ENCODE measurements at places on chromosomes 7 and 10.

- no peak for DNase-seq
Observed at GRCh38 chr10:70679498-70679897, 7.2 kb downstream of the ADAMTS14 start.

- DNase-seq = no peak
Observed at GRCh38 chr10:3529691-3530090, 255.3 kb downstream of the KLF6 start.

DNA sequence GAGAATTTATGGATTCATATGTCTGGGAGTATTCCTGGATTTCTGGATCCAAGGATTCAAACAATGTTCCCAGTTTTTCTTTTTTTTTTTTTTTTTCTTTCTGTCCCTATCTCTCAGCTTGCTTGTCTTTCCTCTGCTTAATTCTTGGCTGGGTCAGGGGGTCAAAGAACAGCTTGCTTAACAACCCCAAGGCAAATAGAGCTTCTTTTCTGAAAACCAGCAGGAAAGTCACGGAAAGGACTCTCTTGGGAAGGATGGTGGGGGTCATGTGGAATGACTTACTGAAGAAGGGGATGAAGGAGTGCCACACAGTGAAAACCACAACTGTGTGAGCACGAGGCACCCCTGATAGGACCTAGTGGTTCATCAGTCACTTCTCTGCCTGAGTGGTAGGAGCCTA, 36.1 kb downstream of the GRK5 start:
- no peak for DNase-seq

GRCh38 chr7:66050990-66051448, 24.6 kb upstream of the ASL start:
- DNase-seq = no peak

DNA sequence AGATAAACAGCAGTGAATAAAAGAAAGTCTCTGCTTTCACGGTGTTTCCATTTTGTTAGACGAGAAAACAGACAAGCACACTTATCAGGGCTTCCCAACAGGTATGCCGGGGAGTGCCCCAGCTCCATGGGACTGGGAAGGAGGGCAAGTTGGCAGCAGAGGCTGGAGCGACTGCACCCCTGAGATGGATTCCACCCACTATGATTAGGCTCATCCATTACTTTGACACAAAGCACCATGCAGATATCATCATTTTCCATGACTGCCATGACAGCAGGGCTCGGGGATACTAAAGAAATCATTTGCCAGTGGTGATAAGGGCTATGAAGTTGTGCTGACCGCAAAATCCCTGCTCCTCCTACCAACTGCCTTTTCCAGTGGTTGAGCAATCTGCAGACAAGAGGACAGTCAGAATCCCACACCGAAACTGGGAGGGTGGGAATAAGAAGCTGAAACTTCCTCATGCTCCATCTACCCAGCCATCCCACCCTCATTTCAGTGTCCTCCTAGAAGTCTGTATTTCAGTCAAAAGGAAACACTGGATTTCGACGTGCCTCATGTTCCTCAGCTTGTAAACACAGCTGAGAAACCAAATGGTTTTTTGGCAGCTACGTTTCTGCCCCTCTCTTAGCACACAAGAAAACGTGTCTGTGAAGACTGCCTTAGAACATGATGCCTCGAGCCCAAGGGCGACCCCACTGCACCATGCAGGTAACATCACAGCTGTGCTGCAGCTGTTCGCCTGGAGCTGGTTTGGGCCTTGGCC, 15.5 kb downstream of the CREB3L2 start:
- no peak for DNase-seq

- DNase-seq = no peak
Observed at GRCh38 chr7:151924001-151924400, 32.2 kb upstream of the GALNTL5 start.

DNA sequence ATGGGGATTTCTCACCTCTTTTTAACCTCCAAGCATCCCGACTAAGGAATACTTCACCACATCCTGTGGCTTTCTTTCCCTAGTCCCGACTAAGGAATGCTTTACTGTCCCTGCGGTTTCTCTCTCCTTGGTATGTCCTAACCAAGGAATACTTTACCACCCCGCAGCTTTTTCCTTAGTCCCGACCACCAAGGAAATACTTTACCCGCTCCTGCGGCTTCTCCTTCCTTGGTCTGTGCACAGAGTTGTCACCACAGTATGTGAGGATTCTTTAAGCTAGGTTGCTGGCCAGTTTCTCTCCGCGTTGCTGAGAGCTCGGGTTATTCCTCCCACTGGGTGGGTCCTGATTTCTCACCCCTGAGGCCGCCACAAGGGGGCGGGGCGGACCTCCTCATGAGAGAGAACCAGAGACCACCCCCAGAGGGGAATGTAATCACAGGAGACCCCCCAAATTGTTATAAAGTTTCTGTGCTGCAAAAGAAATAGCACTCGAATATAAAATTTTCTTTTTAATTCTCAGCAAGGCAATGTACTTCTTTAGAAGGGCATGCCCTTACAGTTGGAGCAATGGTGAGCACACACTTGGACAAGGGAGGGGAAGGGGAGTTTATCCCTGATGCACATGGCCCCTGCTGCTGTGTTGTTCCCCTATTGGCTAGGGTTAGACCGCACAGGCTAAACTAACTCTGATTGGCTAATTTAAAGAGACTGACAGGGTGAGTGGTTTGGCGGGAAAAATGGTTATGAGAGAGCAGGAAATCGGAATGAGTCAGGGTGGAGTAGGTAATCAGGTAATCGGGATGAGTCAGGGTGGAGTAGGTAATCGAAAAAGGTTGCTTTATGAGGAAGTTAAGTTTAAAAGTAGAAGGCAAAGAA, 12.8 kb downstream of the SUGCT start:
- DNase-seq = no peak

GRCh38 chr10:60666221-60666620, 112.1 kb upstream of the CDK1 start:
- no peak for DNase-seq

DNA sequence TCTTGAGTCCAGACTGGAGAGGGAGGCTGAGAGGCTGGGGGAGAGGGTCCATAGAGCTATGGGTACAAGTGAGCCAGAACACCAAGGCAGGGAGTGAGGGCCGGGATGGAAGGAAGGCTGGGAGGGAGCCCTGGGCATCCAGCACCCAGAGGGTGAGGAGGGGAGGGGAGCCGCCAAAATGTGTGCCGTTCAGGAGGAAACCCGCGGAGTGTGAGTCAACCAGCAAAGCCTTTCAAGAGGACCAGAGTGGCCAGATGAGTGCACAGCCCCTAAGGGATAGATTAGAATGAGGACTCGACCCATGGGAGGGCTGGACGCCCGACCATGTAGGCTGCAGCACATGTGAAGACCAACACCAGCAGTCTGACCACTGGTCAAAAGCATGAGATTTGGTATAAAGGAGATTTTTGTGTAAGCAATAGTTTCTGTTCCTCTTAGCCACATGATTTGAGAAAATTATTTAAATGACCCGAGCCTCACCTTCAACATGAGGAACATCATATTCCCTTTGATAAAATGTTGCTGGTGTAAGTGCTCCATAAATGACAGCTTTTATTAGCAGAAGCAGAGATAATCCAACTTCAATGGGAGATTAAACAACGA, 179.7 kb upstream of the GRB10 start:
- no peak for DNase-seq

DNA sequence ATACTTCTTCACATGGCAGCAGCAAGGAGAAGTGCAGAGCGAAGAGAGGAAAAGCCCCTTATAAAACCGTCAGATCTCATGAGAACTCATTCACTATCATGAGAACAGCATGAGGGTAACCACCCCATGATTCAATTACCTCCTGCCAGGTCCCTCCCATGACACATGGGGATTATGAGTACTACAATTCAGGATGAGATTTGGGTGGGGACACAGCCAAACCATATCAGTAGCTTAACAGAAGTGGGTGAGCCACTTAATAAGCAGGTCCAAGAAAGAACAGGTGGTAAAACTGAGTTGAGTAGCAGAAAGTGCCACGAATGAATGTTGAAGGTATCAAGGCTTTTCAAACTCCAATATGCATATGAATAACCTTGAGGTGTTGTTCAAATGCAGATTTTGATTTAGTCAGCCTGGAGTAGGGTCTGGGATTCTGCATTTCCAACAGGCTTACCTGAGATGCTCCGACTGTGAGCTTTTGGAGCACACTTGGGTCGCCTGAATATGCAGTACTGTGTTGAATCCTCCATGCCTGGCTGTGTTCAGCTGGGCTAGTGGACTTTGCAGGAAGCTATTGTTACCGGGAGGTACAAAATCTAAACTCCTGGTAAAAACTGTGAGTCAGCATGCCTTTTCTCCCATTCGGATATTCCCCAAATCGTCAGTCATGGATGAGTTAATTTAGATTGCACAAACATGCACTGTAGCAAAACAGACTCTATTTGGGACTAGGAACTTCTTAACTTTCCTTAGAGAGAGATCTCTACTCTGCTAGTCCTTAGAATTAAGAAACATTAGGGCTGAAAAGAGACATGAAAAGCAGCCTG, 69.0 kb upstream of the PRKCQ start:
- DNase-seq = no peak

- no peak for DNase-seq
Observed at GRCh38 chr10:129852829-129853561, 111.1 kb downstream of the EBF3 start.

DNA sequence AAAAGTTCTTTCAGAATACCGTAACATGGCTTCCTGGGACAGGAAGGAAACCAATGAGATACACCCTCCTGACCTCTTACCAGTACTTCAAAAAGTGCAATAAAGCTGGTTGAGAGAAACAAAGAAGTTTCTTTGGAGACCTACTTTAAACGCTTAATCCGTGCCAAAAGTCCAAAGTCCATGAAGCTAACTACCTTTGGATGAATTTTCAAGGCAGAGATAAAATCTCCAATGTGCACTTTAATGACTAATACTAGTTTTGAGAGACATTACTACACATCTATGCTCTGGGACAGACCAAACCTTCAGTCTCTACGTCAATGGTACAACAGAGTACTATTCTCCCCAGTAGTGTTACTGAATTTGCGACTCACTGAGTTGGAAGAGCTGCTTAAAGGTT, 46.1 kb downstream of the UBE2H start:
- DNase-seq = no peak

GRCh38 chr7:77942431-77942830, 143.9 kb downstream of the PHTF2 start:
- DNase-seq = no peak

DNA sequence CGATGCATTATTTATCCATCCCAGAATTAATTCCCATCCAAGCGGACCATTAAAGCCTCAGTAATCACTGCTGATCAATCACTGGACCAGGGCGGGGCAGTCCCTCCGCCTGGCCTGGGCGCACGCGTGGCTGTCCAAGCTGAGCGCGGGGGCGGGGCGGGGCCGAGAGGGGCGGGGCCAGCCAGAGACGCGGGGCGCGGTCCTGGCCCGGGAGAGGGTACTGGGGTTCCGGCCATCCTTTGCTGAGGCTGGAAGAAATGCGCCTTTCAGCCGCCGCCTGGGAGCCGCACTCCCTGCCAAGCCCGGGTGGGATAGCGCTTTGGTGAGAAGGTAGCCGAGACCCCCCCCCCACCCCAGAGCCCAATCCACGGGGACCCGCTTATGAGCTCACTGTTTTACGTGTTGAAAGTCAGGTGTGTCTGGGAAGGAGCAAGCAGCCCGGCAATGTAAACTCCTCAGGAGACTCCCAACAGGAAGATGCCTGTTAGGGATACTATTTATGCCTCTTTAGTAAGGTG, at the start of gene ARHGAP22:
Gene ARHGAP22, minus strand, starts transcription at position 83 of the 518 bp plus-strand sequence. CDS start 277 bp downstream, outside the sequence.
- DNase-seq = no peak

DNA sequence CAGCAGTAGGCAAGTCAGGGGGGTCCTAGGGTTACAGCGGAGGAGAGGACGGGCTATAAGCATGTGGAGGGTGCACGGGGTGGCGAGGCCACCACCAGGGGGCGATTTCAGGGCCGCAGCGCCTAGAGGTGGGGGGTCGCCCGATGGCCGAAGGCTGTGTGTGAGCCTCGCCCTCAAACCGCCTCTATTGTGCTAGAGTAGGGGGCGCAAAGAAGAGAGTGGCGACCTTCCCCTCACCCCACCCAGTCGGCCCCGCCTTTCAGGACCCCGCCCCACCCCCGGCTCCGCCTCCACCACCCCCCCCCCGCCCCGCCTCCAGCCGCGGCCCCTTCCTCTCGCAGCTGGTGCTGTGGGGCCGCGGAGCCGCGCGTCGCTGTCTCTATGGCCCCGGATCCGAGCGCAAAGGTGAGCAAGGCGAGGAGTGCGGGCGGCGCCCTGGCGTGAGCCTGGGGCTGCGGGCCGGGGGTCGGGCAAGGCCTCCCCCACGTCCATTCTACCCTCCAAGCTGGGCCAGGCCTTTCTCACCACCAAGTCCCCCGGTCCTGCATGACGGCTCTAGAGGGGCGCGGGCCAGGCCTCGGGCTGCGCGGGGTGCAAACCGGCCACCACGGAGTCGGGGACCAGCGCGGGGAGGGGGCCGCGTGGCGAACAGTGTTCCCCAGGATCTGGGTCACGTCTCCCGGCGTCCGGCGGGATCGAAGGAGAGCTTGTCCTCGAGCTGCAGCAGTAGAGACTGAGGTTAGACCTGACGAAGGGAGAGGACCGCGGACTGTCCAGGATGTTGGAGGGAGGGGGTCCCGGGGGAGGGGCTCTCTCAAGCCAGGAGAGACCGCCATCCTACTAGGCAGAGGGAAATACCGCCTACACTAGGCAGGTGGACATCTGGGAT, at the start of gene SEMA4G:
Gene SEMA4G, plus strand, starts transcription at position 318 of the 889 bp plus-strand sequence. CDS start 3,409 bp downstream, outside the sequence.
- DNase-seq = peak; percentile 22

- no peak for DNase-seq
Observed at GRCh38 chr10:4107285-4107851, 322.4 kb upstream of the KLF6 start.

All from Jurkat, Clone E6-1 (cell line).